ENCODE measurements at places on chromosomes 16 and 17.

DNA sequence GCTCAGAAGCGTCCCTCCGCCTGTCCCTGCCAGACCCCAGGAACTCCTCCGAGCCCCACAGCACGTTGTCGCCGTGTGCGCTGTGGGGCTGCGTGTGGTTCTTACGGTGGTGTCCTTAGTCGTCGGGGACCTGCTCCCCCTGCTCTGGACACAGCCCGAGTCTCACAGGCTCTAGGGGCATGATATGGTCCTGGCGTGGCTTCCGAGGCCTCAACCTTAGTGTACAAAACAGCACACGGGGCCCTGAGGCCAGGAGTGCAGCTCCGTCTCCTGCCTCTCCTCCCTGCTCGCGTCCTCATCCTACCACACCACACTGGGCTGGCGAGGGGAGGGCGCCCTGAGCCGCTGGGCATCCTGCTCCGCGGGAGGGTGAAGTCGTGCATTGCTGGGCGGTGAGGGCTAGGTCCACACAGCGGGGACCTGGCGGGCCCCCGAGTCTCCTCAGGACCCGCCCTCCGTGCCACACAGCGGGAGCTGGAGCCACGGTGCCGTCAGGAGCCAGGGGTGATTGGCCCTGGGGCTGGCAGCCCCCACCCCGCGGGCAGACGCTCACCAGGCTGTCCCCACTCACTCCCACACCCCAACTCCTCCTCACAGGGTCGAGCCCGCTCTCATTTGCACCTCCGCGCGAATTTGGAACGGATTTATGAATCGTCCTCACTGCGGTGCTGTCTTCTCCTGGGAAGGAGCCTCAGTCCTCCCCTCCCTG, 1.2 kb upstream of the MAFG start:
- DNase-seq = no peak

GRCh38 chr16:72927199-72928089, 120.5 kb downstream of the ZFHX3 start:
- DNase-seq = no peak

DNA sequence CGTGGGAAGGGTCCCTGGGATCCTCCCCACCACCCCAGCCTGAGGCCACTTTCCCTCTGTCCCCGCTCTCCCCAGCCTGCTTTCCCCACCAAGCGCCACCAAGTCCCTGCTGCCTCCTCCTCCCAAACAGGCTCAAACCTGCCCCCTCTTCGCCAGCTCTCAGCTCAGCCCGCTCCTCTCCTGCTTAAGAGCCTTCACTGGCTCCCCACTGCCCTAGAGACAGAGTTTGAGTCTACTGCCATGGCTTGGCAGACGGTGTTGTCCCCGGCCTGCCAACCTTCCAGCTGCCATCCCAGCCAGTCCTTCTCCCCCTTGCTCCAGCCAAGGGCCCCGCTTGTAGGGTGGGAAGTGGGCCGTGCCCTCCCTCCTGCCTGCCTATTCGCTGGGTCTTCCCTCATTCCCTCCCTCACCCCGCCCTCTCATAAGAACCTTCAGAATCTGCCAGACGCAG, 11.1 kb downstream of the IL4R start:
- no peak for DNase-seq

DNA sequence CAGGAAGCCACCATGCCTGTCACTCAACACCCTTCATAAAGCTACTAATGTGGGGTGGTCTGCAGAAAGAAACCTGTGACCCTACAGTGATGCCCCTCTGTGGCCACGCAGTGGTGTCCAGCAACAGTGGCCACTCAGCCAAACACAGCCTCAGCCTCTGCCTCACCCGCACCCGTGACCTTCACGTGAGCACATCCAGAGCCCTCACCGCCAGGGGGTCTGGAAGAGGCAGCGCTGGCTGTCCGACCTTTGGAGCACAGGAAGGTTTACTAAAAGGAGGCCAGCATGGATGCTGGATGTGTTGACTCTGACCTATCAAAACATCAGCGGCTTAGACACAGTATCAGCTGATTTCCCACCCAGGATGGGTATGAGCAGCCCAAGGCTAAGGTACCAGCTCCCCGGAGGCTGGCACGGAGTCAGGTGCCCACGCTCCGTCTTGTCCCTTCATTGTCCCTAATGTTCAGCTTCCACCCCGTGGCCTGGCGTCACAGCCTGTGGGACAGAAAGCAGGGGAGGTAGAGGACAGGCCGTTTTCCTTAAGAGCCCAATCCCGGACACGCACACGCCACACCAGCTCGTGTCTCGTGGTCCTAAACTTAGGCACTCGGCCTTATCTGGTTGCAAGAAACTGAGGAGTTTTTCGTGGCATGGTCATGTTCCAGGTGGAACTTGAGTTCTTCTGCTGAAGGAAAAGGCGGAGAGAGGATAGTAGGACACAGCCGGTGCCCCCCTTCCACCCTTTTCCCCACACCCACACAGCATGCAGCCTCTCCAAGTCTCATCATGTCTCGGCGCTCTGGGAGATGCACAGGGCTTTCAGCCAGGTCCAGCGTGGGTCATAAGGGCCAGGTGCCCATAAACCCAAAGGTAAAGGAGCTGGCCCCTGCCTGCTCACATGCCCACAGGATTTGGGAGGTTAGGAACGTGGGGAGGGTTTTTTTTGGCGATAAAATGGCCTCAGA, 49.7 kb upstream of the ENDOV start:
- DNase-seq = no peak

DNA sequence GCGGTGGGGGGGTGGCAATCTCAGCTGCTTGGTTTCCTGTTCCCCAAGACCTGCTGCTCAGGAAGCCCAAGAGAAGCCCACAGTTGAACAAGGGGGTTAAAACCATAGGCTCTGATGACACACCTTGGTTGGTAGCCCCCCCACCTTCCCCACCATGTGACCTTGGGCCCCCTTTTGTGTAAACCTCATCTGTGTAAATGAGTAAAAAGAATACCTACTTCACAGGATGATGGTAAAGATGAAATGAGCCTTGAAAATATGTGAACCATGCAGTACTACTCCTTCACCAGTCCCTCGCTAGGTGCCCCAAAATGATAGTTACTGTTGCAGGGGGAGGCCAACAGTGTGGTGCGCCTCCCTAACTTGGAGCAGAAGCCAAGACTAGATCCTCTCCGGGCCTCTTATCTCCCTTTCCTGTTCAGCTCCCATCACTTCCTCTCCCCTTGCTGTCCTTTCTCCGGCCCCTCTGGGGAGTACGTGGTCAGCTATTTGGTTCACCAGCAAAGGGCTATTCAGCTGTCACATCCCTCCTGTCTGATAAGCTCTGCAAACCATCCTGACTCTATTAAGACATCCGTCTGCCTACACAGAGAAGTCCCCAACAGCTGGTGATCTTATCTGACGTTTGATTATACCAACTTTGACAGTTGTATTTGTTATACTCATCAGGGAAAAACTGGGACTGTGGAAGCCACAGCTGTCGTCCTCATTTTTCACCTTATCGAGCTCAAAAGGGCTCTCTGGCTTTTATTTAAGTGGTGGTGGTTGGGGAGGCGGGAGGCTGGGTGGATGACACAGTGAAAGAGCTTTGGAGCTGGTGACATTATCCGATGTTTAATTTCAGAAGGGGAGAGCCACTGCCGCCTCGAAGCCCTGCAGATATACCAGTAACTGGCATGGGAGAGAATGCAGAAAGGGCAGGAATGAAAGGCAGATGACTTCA, 19.9 kb downstream of the DCAKD start:
- DNase-seq = no peak

DNA sequence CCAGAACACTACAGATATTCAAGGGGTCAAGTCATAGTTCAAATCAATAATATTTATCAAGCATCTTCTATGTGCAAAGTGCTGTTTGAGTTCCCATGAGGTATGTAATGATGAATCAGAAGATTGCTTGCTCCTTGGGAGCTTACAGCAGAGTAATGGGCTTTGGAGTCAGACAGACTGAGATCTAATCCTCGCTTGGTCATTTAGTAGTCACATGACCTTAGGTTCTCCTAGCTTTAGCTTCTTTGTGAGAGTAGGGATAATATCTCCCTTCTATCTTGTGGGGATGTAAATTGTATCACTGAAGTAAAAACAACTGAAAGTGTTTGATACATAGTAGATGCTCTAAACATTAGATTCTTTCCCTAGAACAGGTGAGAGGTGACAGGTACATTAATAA, 30.1 kb downstream of the SNX11 start:
- DNase-seq = no peak

- no peak for DNase-seq
Observed at GRCh38 chr16:29312835-29313558, 93.5 kb downstream of the NPIPB11 start.

DNA sequence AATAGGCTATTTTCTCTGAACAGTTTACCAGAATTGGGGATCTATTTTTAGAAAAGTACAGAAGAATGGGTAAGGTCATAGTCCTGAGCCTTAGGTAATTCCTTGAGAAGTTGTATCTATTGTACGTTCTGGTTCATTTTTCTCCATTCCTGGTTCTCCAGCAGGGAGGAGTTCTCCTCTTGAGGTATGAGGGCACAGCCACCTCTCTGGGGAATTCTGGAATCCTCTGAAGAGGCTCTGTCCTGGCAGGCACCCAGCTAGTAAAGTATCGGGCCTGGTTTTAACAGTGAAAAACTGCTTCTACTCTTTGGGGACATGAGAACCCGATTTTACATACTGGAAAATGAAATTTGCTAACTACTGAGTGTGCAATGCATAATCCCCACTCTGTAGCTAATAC, 19.6 kb upstream of the PMFBP1 start:
- no peak for DNase-seq

DNA sequence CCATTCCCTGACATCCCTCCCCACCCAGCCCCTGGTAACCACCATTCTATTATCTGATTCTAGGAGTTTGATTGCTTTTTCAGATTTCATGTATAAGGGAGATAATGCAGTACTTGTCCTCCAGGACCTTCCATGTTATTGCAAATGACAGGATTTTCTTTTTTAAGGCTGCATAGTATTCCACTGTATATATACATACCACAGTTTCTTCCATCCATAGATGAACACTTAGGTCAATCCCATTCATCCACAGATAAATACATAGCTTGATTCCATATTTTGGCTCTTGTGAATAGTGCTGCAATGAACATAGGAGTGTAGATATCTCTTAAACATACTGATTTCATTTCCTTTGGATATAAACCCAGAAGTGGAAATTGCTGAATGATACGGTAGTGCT, 183.3 kb downstream of the CEP112 start:
- no peak for DNase-seq

DNA sequence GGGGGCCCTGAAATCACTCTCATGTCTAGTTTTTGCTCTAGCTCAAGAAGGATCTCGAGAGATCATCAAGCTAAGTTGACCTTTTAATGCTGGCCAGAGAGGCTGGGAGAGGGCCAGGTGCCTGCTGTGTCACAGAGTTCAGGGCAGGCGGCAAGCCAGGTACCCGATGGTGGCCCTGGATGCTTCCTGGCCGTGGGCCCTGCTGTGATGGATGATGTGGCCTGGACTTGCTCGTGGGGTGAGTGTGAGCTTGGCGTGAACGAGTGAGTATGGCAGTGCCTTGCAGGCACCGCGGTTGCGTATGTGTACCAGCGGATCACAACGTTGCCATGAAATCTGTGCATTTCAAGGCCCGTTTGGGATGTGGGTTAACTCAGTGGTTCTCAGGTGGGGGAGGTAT, 7.4 kb downstream of the IRF8 start:
- no peak for DNase-seq

GRCh38 chr17:8481089-8481488, 45.4 kb downstream of the NDEL1 start:
- no peak for DNase-seq

- DNase-seq = no peak
Observed at GRCh38 chr16:89357055-89357816, 133.1 kb downstream of the ANKRD11 start.

GRCh38 chr17:81249223-81250040, 10.3 kb downstream of the NDUFAF8 start:
- DNase-seq = no peak
